Mucosa of gallbladder (tissue), 1 donor: ENCODE measurements at places on chromosomes 3 and 15.

GRCh38 chr3:94106268-94106667 lies 43.4 kb downstream of the NSUN3 start:
- no peak for DNase-seq

- no peak for DNase-seq
Measured at GRCh38 chr15:91151781-91152563, 51.9 kb downstream of the SV2B start.

- peak; percentile 75 for DNase-seq
Measured at GRCh38 chr15:51622604-51623370, at the start of gene DMXL2. Gene DMXL2, minus strand, starts transcription at chr15:51622771. Its CDS starts 226 bp downstream, at chr15:51622545.

GRCh38 chr15:43390723-43391122 lies 19.8 kb downstream of the TUBGCP4 start:
- no peak for DNase-seq

DNA sequence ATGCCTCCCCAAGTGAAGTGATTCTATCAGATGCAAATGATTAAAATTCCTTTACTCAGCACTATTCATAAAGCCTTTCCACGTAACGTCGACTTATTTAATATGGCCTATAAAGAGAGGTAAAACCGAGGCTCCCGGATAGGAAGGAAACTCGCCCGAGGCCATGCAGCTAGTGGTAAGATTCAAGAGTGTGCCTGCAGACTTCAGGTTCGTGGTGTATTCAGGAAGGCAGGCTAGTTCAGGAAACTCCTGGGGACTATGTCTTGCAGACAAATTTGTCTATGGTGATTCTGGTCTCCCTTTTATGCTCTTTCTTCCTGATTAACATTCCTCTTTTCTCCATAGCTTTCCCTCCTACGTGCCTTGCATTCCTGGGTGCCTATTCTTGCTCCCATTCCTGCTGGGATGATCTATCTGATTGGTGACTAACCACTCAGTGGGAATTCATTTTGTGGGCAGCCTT lies 150.7 kb downstream of the SST start:
- DNase-seq: no peak

- DNase-seq: no peak
Measured at GRCh38 chr3:13517253-13517977, 31.5 kb upstream of the FBLN2 start.

DNA sequence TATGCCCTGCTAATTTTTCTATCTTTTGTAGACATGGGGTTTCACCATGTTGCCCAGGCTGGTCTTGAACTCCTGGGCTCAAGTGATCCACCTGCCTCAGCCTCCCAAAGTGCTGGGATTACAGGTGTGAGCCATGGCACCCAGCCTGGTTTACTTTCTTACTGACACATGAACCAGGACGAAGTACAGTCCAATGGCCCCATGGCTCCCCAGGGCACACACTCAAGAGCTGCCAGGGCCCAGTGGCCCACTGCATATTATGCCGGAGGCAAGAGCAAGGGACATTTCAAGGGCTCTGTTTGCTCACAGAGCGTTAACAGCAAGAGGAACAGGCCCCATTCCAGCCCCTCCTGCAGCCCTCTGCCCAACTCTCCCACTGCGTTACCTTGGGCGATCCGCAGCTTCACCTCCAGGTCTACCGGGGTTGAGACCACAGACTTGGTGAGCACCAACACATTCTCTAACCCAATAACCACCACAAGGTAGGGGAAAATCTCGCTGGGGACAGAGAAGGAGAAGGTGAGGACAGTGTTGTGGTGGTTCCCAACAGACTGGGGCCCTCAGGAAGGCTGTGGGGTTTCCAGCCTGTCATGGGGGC lies 42.8 kb downstream of the PTPN23 start:
- no peak for DNase-seq

DNA sequence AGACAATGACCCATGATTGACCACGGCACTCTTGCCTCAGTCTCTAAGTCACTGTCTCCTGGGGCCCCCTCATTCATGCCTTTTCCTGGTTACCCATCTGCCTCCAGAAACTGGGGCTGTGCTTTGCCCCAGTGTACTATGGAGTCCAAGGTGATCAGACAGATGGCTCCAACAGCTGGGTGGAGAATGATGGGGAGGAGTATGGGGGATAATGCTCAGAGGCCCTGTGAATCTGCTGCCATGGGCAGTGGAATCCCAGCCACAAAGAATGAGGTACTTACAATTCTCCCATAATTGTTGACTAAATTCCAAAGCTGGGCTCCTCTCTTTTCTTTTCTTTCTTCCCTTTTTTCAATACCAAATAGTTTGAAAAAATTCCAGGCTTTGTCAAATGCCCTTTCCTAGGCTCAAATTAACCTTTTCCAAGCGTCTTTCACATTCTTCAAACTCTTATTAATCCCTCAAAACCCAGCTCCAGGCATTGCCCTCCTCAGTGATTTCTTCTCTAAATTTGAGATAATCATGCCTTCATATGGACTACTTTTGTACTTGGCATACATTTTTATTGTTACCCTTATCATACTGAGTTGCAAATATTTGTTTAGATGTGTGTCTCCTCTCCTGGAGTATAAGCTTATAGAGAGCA lies 148.5 kb upstream of the ICE2 start:
- no peak for DNase-seq

DNA sequence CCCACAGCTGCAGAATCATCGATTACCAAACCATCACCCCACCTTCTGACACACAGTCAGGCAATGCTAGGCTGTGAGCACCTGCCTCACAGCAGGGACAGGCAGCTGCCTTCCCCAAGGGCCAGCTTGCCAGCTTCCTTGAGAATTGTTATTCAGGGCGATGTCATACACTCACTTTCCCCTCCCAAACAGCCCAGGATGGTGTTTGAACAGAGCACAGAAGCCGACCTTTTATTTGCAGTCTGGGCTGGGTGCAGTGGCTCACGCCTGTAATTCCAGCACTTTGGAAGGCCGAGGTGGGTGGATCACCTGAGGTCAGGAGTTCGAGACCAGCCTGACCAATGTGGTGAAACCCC lies 84.5 kb upstream of the HERC1 start:
- DNase-seq: no peak

DNA sequence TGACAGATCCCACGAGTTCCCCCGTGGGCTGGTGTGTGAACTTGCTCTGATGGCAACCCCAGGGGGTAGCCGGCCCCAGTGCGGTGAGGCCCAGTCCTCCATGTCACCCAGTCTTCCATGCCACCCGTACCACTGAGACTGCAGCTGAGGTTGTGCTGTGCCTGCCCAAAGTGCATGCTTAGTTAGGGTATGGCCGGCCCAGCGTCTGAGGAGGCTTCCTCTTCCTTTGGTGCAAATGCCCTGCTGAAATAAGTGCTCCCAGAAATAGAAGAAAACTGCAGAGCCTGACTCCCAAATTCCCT lies 31.5 kb downstream of the MGLL start:
- no peak for DNase-seq

GRCh38 chr3:78701537-78701936 lies 1066.3 kb downstream of the ROBO1 start:
- DNase-seq: no peak

GRCh38 chr15:88874684-88875083 lies 20.7 kb downstream of the HAPLN3 start:
- DNase-seq: no peak

- DNase-seq: peak; percentile 1
Measured at GRCh38 chr15:100777821-100778220, 101.8 kb upstream of the ALDH1A3 start.

- no peak for DNase-seq
Measured at GRCh38 chr15:39270221-39270855, 310.5 kb upstream of the THBS1 start.

GRCh38 chr3:158748237-158748828 lies 16.1 kb upstream of the RARRES1 start:
- DNase-seq: peak; percentile 62

- DNase-seq: no peak
Measured at GRCh38 chr15:98649472-98650416, 1.4 kb downstream of the IGF1R start.

- no peak for DNase-seq
Measured at GRCh38 chr3:48894516-48894915, 4.2 kb downstream of the SLC25A20 start.

DNA sequence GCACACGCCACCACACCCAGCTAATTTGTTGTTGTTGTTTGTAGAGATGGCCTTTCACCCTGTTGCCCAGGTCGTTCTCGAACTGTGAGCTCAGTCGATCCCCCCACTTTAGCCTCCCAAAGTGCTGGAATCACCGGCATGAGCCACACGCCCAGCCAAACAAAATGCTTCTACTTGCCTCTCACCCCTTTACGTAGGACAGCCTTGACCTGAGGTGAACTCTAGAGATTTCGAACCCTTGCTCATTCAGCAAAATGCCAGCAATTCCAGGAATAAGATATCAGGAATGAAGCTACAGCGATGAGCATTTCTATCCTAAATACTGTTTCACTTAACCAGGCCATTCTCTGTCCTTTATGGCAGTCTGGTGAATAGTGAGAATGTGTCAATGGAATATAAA lies 135.0 kb downstream of the LRRK1 start:
- DNase-seq: no peak
